ENCODE measurements at places on chromosomes 7 and 10.

- no peak for DNase-seq
These were observed 33.1 kb upstream of the EGFR start for GRCh38 chr7:54985426-54986330.

DNA sequence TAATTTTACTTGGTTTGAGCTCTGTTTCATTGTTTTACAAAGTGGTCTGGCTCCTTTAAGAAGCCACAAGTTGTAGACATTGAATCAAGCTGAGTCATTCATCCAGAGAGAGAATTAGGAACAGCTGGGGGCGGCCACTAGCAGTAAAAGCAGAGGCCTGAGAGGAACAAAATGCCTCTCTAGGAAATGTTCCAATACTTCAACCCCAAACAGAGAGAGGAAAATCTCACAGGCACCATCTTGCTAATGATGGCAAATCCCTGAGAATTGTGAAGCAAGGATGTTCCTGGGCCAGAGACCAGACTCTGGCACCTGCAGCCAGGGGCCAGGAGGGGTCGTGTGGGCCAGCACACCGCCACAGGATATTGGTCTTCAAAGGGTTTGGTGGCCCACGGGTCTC lies 26.5 kb upstream of the TRIL start:
- DNase-seq: no peak

DNA sequence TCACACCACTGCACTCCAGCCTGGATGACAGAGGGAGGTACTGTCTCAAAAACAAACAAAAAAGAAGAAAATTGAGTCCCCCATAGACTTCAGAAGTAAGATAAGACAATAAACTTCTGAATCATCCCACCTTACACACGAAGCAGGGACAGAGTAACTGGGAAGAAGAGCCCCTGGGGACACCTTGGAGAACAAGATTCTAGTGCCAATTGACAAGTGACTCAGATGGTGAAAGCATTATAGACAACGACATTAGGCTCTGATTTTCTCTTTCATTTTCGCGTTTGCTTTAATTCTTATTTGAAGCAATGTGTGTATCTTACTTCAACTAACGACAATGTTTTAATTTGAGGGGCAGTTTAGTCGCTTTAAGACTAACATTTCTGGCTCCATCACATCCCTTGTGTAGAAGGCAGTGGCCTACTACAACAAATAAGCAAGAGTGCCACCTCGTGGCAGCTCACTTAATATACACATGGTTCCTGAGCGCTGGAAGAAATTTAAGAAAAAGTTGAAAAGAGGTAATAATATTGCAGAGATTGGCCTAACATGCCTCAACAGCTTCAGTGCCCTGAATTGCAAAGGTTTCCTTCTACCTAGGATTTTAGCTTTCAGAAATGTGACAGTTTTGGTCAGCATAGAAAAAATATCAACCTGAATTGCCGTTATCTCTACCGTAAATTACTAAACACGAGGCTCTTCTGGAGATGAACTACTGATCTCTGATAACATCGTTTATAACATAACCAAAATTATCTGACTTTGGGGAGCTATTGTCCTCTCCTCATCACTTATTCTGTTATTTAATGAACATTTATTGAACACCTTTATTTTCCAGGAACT lies 36.7 kb downstream of the ASNS start:
- DNase-seq: peak; percentile 70

GRCh38 chr10:4263601-4263921 lies 478.6 kb upstream of the KLF6 start:
- DNase-seq: no peak

GRCh38 chr7:28297801-28298459 lies 114.4 kb upstream of the CREB5 start:
- no peak for DNase-seq

DNA sequence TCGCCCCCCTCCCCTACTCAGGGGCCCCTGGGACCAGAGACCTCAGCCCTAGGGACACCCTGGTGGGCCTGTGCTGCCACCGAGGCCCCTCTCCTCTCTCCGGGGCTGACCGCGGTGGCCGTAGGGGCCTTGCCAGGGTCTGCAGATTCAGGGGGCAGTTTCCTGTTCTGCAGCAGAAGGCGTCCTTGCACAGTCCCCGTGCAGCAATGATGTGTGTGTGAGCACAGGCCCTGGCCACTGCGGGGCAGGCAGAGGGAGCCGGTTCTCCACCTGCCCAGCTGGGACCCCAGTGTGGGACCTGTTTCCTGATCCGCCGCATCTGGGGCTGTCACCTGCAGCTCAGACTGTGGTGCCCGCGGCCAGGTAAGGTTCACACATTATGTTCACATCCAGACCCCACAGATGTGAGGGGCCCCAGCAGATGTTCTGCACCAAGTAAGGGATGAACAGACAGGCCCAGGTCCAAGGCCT lies 60.7 kb upstream of the DNAJB6 start:
- DNase-seq: no peak

GRCh38 chr10:30897547-30897946 lies 134.1 kb downstream of the ZNF438 start:
- peak; percentile 48 for DNase-seq

DNA sequence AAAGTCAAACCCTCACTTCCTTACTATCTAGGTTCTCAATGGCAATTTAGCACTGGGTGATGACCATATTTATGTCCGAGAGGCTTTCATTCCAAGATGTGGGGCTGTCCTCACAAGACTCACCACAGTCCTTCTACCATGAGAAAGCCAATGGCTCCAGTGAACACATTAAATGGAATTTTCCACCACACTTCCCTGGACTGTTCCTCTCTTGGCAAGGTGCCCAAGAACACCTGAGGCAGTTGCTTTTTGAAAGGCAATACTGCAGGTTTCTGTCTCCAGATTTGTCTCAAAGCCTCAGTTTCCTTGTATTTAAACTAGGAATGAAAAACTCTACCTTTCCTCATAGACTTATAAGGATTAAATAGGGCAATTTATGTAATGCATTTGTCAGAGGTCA lies 24.2 kb downstream of the AFAP1L2 start:
- DNase-seq: no peak

DNA sequence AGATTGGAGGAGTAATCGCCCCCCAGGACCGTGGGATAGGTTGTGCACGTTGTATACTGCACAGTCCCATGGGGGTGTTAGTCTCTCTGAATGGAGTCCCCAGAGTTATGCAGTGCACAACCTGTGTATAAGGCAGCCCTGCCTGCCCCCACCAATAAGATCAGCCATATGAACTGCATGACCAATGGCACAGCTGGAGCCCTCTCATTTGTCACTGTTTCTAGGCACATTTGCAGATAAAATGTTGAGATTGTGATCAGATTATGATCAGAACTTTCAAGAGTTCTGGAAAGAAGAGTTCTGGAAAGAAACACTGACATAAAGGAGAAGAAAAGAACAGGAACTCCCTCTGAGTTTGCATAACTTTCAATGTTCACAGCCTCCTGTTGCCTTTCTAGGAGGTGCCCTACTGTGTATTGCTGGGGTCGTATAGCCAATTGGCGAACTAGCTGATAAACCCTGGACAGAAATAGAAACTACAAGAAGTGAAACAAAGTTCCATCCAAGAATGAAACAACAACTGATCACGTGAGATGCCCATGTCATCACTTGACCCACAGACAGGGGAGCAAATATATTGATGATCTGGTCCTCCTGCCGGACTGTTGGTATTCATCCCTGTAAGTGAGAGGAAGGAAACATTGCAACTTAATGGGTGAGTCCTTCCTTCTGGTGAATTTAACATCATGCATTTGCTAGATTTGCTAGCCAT lies 49.6 kb upstream of the TOMM7 start:
- no peak for DNase-seq

- DNase-seq: no peak
These were observed 57.3 kb downstream of the COPG2 start for GRCh38 chr7:130611218-130611617.

DNA sequence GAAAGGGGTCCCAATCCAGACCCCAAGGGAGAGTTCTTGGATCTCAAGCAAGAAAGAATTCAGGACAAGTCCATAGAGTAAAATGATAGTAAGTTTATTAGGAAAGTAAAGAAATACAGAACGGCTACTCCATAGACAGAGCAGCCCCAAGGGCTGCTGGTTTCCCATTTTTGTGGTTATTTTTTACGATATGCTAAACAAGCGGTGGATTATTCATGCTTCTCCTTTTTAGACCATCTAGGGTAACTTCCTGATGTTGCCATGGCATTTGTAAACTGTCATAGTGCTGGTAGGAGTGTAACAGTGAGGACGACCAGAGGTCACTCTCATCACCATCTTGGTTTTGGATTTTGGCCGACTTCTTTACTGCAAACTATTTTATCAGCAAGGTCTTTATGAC lies 1033.4 kb downstream of the SORCS3 start:
- no peak for DNase-seq

DNA sequence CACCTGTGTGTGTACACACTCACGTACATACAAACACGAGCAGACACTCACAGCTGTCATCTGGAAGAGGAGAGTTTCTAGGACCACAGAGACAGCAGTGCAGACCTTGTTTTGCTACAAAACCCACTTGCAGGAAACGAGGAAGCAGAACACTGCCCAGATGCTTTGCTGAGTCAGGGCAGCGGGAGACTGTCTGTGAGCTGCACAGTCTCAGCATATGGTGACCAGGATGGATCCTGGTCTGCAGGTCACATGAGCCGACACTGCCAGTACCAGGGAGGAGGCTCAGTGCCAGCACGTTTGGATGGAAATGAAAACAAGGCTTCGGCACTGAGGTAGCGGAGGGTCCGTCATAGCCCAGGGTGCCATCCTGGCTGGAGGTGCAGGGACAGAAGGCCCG lies 117.6 kb upstream of the DPP6 start:
- DNase-seq: no peak

GRCh38 chr10:80144067-80144695 lies 11.7 kb downstream of the PLAC9 start:
- peak; percentile 53 for DNase-seq

GRCh38 chr7:42460933-42461332 lies 223.9 kb upstream of the GLI3 start:
- no peak for DNase-seq

DNA sequence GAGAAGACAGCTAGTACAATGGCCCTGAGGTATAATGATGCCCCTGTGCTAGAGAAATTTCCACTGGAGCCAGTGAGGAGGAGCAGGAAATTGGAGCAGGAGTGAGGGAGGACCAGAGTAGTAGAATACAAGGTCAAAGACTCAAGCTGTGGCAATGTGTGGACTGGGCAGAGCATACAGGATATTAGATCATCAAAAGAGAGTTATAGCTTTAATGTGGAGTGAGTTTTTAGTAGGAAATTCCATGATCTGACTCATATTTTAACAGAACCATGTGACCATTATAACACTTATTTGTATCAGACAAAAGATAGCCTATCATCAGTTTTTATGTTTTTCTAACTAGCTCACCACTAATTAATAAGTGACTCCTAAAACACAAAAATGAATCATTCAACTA lies 154.1 kb downstream of the DGKB start:
- DNase-seq: no peak

GRCh38 chr10:79379512-79380124 lies 32.3 kb downstream of the PPIF start:
- DNase-seq: no peak

GRCh38 chr7:158240801-158241200 lies 346.8 kb downstream of the PTPRN2 start:
- no peak for DNase-seq

- no peak for DNase-seq
These were observed 37.9 kb downstream of the PALS2 start for GRCh38 chr7:24611130-24611529.

GRCh38 chr7:134777470-134777869 lies 2.0 kb upstream of the CALD1 start:
- no peak for DNase-seq

DNA sequence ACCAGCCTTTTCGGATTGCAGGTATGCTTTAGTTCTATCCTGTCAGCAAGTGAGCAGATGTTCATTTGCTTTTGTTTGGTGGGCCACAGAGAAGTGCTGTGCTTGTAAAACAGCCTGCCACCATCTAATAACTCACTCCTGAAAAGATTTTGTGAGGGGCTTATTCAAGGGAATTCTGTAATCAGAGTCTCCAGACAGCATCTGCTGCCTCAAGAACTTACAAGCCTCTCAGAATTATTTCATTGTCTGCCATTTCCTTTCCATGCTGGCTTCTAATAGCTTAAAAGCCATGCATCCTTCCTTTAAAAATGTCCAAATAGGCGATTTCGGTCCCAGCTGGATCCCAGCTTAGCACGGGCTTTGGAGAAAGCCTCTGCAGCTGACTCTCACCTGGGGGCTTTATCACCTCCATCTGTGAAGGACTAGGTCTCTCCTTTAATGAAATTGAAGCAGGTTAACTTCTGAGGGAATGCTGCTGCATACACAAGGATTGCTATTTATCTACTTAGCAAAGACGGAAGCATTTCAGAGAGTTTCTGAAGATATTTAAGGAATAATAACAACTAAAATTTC lies 48.0 kb downstream of the MALRD1 start:
- DNase-seq: no peak

DNA sequence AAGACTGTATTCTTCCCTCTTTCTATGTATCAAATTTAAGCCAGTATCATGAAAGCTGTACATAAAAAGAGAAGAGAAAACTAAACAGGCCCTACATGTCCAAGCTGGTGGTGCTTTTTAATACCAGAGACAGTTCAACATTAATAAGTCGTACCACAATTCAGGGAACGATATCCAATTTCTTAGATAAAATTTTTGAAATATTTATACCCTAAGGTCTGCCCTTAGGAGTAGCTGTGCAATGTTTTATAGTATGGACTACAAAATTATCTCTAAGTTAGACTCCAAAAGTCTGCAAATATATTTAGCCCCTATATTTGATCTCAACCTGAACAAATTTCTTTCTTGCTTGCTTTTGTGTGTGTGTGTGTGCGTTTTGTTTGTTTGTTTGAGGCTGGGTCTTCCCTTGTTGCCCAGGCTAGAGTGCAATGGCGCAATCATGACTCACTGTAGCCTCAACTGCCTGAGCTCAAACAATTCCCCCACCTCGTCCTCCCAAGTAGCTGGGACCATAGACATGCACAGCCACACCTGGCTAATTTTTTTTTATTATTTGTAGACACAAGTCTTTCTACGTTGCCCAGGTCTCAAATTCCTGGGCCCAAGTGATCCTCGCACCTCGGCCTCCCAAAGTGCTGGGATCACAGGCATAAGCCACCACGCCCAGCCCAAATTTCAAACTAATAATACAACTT lies 13.2 kb downstream of the ARHGAP19 start:
- DNase-seq: no peak

GRCh38 chr7:130641497-130641896 lies 27.1 kb downstream of the COPG2 start:
- no peak for DNase-seq

Data from activated CD4-positive, alpha-beta memory T cell treated with anti-CD3 and anti-CD28 coated beads for 36 hours (primary cell).